Heart left ventricle (tissue), 16 donors: ENCODE measurements at places on chromosomes 1 and 21.

DNA sequence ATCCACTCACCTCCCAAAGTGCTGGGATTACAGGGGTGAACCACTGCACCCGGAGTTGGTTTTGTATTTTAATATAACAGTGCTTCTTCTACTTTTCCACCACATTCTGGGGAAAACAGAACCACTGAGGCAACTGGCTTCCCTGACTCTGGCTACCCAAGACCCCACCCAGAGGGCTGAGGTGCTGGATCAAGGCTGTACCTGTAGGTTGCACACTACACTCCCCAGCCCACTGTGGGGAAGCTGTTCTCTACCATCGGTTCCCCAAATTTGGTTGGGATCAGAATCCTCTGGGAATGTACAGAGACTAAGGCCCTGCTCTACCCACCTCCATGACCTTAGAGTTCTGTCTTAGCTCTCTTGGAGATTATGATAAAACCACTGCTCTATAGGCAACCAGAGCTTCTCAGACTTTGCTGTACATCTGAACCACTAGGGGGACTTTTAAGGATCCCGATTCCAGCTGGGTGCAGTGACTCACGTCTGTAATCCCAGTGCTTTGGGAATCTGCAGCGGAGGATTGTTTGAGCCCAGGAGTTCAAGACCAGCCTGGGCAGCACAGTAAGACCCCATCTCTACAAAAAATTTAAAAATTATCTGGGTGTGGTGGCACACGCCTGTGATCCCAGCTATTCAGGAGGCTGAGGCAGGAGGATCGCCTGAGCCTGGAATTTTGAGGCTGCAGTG lies 51.6 kb downstream of the GNG4 start:
- no peak for DNase-seq

DNA sequence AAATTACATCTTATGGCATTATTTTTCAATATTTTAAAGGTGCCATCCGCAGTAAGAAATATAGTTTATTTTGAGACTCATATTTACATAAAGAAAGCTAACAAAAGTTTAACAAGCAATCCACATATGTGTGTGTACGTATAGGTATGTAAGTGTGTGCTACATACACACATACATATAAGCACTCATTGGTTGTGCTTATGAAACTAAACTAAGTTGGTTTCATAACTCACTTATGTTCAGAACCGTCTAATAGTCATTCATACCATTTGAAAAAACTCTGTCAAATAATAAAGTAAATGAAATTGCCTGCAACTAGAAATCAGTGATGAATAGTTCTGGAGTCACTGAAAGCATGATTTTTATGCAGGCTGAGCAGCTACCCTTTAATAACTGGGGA lies 14.1 kb downstream of the TATDN3 start:
- no peak for DNase-seq

DNA sequence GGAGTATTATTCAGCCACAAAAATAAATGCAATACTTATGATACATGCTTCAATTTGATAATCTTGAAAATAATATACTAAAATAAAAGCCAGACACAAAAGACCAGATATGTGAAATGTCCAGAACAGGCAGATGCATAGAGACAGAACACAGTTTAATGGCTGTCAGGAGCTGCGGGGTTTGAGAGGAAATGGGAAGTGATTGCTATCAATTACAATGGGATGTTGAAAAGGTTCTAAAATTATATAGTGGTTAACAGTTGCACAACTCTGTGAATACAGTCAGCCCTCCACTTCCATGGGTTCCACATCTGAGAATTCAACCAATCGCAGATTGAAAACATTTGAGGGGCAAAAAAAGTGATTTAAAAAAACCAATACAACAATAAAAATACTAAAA lies 54.0 kb downstream of the LTN1 start:
- no peak for DNase-seq

DNA sequence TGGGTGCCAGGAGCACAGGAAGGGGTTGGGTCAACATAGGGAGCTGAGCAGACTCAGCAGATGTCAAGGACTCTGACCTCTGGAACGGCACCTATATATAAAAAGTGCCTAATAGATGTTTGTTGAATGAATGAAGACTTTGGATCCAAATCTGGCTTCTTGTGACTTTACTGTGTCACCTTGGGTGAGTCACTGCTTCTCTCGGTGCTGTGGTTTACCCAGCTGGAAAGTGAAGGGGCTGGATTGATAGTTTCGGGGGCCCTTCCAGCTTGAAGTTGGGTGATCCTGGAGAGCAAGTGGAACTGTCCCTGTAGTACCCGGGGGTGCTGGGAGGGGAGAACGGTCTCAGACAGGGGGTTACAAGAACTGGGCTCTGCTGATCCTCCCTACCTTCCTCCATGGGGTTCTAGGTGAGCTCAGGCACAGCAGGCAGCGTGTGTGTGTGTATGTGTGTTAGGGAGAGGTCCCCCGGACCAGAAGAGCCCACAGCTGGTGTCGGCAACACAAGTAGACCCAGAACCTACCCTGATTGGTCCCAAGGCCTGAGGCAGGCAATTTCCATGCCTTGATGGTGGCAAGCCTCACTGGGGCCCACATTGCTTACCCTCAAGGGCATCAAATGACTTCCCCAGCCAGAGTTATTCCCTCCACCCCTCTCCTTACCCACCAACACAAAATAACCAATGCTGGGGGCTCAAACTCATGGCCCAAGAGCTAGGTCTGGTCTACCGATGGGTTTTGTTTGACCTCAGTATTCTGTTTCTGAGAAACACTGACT lies 5.5 kb upstream of the PADI1 start:
- DNase-seq = no peak

GRCh38 chr1:33641104-33641830 lies 168.8 kb downstream of the ZSCAN20 start:
- DNase-seq = no peak

GRCh38 chr21:42324896-42325295 lies 9.7 kb upstream of the TFF3 start:
- no peak for DNase-seq
